Melanocyte of skin (primary cell): ENCODE measurements at places on chromosomes 2 and 18. TPM values are rescaled to one million over a fixed set of nuclear protein-coding genes. Genes with fewer than 3 reads are reported as not detected.

Gene SLC9A4
- not detected in 2 replicates for total RNA-seq

Gene AGBL5
- 13.4 and 15.7 TPM in 2 replicates for total RNA-seq

Gene IL1F10
- total RNA-seq, result not detected in 2 replicates

Gene PRKAG3
- total RNA-seq, result not detected in 2 replicates

Gene TEX44
- not detected in 2 replicates for total RNA-seq

Gene DYSF
- 0.31 and 0.33 TPM in 2 replicates for total RNA-seq

Gene PDE1A
- total RNA-seq, result under 0.01 TPM in 1 of 2 replicates, not detected in the other

Gene FEV
- not detected in 2 replicates for total RNA-seq
